Head of caudate nucleus (tissue), 42 donors: ENCODE measurements at places on chromosomes 16 and 17.

DNA sequence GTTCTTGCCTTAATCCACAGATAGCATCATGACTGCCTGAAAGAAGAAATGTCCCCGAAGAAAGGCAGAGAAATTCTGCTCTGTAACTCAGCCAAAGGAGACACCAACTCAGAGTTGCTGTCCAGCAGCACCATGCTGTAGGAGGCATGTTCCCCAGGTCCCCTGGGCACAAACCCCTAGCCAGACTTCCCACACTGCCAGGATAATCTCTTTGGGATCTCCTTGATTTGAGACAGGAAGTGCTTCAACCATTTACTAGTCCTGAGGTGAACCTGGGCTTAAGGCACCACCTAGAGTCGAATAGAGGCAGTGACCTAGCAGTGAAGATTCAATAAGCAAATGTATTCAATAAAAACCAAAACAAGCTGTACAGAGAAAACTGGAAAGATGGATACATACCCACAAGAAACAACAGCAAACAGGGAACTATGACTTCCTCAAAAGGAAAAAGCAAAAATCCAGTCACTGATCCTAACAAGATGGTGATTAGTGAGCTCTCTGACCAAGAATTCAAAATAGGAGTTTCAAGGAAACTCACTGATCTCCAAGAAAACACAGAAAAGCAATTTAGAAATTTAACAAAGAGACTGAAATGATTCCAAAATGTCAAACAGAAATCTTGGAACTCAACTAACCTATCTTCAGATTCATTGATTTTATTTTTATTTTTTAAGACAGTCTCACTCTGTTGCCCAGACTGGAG lies 5.7 kb downstream of the OR4D2 start:
- DNase-seq: no peak

- DNase-seq: no peak
Measured at GRCh38 chr17:76943202-76943601, 75.0 kb downstream of the MGAT5B start.

- no peak for DNase-seq
Measured at GRCh38 chr16:56743840-56744239, 13.9 kb downstream of the NUP93 start.

DNA sequence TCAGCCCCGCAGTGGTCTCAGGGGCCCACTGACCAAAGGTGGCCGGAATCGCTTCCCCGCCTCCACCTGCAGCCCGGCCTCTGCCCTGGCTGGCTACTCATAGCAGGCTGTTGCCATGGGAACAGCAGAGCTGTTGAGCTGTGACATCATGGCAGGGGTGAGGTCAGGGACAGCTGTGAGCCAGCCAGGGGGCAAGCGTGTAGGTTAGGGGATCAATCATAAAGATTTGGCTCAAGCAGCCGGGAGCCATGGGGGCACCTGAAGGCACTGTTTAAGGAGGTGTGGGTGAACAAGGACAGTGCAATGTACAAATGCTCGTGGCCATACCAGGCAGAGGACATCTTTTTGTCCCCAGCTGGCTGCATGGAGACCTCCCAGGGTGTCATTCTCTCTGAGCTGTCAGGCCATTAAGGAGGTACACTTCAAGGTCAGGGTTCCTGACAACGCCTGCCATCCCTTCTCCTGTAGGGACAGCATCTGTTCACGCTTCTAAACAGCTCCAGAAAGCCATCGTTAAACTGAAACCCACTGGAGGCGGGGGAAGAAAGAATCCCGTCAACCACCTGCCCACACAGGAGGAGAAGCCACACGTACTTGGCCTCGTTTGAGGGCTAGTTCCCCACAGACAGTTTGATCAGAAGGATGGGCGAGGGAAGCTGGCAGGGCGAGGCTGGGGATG lies at the start of gene CEP295NL:
Gene CEP295NL, minus strand, starts transcription at position 101 of the 679 bp plus-strand sequence. CDS start 1,373 bp downstream, outside the sequence.
- DNase-seq: no peak

DNA sequence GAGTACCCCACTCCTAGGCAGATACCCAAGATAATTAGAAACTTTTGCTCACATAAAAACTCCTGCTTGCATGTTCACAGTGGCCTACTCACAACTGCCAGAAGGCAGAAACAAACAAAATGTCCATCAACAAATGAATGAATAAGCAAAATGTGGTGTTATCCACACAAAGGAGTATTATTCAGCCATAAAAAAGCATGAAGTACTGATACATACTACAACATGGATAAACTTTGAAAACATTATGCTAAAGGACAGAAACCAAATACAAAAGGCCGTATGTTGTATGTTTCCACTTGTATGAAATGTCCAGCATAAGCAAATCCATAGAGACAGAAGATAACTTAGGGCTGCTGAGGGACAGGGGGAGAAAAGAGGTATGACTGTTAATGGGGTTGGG lies 1.9 kb downstream of the HSDL1 start:
- DNase-seq: no peak

GRCh38 chr17:68878226-68878885 lies 76.8 kb downstream of the ABCA8 start:
- no peak for DNase-seq

- DNase-seq: no peak
Measured at GRCh38 chr17:44200478-44201155, 933 bp upstream of the ATXN7L3 start.

GRCh38 chr17:65271296-65271695 lies 134.1 kb downstream of the RGS9 start:
- DNase-seq: no peak

GRCh38 chr17:82734987-82735866 lies at the start of gene FN3K:
TSS of gene FN3K (plus strand) at chr17:82735615. CDS start at chr17:82735637, 22 bp downstream.
- peak; percentile 90 for DNase-seq

GRCh38 chr17:33121272-33121671 lies 129.6 kb downstream of the SPACA3 start:
- no peak for DNase-seq

- no peak for DNase-seq
Measured at GRCh38 chr16:69531988-69532387, 33.8 kb upstream of the NFAT5 start.

GRCh38 chr17:9801505-9801904 lies 10.1 kb upstream of the DHRS7C start:
- DNase-seq: no peak

GRCh38 chr17:33451221-33451620 lies 158.1 kb upstream of the ASIC2 start:
- DNase-seq: no peak

DNA sequence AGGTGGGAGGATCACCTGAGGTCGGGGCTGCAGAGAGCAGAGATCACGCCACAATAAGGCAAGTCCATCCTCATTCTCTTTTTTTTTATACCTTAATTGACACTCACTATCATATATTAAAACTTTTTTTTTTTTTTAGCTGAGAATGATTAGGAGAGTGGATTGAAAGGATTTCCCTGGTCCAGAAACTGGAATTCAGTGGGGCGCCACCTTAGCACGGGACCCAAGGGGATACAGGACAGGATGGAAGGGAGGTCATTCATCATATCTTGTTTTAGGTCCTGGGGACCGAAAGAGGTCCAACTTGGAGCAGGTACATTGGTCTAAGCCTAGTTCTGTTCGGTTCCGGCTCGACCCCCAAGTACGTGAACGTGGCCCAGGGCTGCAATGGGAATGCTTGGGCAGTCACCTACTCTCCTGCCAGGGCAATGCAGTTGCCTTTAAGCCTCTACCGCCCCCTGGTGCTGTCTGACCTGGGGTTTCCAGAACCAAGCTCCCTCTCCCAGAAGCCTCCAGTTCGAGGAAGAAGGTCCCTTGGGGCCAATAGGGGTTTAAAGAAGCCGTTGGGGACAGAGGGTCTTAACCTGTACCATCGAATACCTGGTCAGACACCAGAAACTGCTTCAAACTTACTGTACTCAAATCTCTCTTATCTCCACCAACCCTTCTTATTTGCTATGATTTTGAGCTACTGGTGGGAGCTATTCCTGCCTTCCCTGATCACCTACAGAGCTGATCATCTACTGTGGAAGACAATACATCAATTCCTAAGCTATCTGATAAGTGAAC lies 19.9 kb upstream of the GPATCH8 start:
- peak; percentile 14 for DNase-seq
